ENCODE measurements at places on chromosomes 7 and 10. TPM values are rescaled to one million over a fixed set of nuclear protein-coding genes. Genes with fewer than 3 reads are reported as not detected.

DOCK1 gene
- 80.1 TPM for total RNA-seq

HOGA1 gene
- total RNA-seq = 2.5 TPM

LIPM gene
- total RNA-seq = not detected

C7orf33 gene
- not detected for total RNA-seq

NCF1 gene
- not detected for total RNA-seq

SPDYE5 gene
- total RNA-seq = not detected

EMX2 gene
- not detected for total RNA-seq

TMEM236 gene
- total RNA-seq = 0.06 TPM

PRXL2A gene
- 10.5 TPM for total RNA-seq

PLEKHS1 gene
- not detected for total RNA-seq

NEBL gene
- 0.06 TPM for total RNA-seq

ST8SIA6 gene
- total RNA-seq = not detected

FAM25C gene
- total RNA-seq = not detected

ARHGEF5 gene
- 2.0 TPM for total RNA-seq

BRAT1 gene
- 16.8 TPM for total RNA-seq

AOC1 gene
- total RNA-seq = not detected

LEP gene
- not detected for total RNA-seq

MOGAT3 gene
- not detected for total RNA-seq

ANXA8 gene
- not detected for total RNA-seq

FGL2 gene
- 616 TPM for total RNA-seq

TLX1 gene
- total RNA-seq = not detected

GOLGA7B gene
- total RNA-seq = 0.06 TPM

SPDYE16 gene
- total RNA-seq = 0.06 TPM

GLCCI1 gene
- total RNA-seq = 15.5 TPM

FRAT1 gene
- 1.7 TPM for total RNA-seq

PALD1 gene
- 11.6 TPM for total RNA-seq

WEE2 gene
- not detected for total RNA-seq

FZD8 gene
- 23.1 TPM for total RNA-seq
